NCI-H748 treated with DMSO at 0.1 percent for 48 hours (cell line): ENCODE measurements at places on chromosomes 13 and 19.

DNA sequence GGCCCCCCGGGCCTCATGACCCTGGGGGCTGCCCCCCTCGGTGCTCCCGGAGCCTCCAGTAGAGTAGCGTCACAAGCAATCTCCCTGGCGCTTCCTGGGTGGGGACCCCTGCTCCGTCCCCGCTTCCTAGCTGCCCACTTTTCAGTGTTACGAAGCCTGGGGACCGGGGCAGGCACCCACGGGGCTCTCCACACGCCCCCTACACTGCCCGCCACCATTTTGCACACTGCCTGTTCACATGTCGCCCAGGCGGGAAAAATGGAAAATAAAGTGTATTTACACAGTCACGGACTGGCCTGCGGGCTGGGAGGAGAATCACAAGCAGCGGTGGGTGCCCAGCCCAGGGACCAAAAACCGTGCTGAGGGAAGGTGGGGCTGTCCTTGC is 9.5 kb downstream of the PRR36 start:
- DNase-seq: no peak

GRCh38 chr13:49256841-49257240 is 9.1 kb downstream of the CDADC1 start:
- no peak for DNase-seq

GRCh38 chr13:98506322-98506721 is 70.6 kb downstream of the STK24 start:
- DNase-seq: no peak

DNA sequence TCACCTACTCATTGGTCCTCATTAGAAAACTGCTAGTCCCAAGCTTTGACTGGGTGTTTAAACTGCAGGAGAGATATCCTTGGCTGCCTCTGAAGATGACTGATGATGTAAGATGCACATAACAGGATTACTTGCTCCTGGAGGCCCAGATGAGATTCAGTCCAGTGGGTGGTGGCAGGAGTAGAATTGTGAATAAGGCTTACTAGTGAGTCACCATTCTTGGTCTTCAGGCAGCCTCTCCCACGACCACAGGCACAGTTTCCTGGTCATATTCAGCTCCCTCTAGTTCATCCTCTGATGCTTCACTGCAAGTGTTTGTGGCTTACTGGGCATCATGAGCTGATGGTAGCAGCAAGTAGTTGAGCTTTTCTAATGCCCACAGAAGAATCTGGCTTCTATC is 12.1 kb downstream of the SERTM1 start:
- DNase-seq: no peak

DNA sequence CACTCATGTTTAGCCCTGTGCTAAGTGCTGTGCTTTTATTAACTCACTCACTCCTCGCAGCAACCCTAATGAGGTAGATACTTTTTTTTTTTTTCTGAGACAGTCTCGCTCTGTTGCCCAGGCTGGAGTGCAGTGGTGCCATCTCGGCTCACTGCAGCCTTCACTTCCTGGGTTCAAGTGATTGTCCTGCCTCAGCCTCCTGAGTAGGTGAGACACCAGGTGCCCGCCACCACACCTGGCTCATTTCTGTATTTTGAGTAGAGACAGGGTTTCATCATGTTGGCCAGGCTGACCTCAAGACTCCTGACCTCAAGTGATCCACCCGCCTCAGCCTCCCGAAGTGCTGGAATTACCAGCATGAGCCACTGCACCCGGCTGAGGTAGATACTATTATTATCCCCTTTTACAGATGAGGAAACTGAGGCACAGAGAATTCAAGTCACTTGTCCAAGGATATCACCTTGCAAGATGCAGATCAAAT is 2.5 kb downstream of the ITPKC start:
- DNase-seq: no peak

- no peak for DNase-seq
Measured at GRCh38 chr19:4742723-4743646, 19.3 kb upstream of the DPP9 start.

- DNase-seq: no peak
Measured at GRCh38 chr19:6250024-6250615, 29.7 kb downstream of the MLLT1 start.

- DNase-seq: no peak
Measured at GRCh38 chr13:62294244-62294643, 878.6 kb upstream of the PCDH20 start.

DNA sequence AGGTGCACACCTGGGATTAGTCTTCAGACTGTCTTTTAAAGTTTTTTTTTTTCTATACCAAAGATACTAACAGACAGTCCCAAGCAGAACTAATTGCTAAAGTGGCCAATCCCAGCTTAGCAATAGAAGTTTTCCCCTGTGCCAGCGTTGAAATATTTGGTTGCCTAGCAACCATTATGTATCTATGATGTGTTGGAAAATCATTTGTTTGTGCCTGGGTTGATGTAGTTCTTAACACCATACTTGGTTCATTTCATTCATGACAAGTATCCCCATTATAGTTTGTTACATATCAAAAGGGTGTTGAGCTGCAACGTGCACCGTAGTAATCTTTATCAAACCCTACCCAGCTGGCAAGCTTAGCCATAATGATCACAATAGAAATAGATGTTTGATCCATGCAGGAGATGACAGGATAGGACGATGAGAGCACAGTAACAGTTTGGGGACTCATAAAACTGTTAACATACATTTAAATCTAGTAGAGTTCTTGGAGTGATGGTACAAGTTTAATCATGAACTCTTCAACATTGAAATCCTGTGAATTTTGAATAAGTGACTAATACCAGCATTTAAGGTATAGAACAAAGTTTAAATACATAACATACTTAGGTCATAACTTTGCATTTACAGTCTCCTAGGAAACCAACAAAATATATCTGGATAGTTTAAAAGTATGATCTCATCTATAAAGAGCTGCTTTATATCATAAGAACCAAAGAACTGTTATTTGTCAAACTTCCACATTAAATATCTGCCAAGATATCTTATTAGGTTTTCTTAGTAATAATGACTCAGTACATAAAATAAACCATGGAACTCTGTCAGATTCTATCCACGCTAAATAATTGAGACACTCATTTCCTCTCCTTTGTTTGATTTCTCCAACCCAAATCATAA is 73.4 kb downstream of the MBNL2 start:
- DNase-seq: no peak

- no peak for DNase-seq
Measured at GRCh38 chr13:114079601-114080536, 52.6 kb downstream of the RASA3 start.

DNA sequence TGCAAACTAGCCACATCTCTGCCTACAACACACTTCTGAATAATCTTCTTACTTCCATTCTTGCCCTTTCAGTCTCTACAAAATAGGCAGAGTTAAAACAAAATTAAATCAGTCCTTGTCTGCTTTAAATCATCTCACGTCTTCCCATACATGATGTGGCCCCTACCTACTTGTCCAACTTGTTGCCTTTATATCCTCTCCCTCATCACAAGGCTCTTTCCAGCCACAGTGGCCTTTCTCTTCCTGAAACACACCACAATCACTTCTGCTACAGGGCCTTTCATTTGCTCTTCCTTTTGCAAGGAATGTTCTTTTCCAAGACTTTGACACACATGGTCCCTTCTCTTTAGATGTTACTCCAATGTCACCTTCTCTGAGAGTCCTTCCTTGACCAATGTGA is 1.7 kb downstream of the RBM26 start:
- DNase-seq: no peak

DNA sequence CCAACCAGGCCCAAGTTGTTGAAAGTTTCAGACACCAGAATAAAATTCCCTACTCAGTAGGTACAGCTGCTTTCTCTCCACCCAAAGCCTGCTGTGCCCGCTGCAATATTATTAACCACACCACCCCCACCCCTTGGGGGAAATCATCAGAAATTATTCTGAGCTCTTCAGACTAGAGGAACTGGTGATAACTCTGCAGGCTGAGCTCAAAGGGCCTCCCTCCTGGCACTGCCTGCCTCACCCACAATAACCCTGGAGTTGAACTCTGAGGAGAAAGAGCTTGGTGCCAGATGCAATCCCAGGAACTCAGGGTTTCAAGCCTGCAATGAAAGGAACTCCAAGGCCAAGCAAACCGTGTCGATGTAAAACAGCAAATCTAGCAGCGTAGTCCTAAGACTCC is 381.7 kb upstream of the ZNF507 start:
- no peak for DNase-seq

DNA sequence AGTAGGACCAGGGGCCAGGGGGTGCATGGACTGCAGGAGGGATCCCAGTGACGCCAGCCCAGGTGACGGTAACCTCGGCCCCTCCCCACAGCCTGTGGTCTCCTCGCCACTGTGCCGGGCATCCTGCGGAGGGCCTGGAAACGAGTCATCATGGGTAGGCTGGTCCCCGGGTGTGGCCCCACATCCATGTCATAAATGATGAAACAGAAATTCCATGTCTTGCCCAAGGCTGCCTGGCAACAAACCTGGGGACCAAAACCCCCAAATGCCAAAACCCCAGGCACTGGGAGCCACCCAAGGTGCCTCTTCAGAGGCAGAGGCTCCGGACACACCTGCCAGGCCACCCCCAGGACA is 20.9 kb downstream of the MAP2K2 start:
- no peak for DNase-seq

DNA sequence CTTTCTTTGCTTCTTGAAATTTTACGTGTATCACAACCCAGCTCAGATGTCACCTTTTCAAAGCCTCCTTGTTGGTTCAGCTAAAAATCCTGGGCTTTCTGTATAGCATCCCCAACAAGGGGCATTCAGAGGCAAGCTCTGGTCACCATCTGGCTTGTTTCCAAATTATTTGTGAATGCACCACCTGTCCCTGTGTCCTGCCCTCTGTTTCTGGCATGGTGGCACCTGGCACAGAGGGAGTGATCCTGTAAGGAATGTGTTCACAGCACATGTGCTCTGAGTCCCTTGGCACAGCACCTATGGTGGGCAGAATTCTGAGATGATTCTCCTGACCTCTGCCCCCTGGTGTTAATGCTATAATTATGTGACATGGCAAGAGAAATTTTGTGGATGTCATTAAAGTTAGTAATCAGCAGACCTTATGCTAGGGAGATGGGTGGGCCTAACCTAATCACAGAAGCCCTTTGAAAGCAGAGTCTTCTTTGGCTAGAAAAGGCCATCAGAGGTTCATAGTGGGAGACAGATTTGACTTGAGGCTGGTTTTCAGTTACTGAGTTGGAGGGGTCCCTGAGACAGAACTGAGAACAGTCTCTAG is 76.3 kb downstream of the ZNF429 start:
- DNase-seq: no peak

DNA sequence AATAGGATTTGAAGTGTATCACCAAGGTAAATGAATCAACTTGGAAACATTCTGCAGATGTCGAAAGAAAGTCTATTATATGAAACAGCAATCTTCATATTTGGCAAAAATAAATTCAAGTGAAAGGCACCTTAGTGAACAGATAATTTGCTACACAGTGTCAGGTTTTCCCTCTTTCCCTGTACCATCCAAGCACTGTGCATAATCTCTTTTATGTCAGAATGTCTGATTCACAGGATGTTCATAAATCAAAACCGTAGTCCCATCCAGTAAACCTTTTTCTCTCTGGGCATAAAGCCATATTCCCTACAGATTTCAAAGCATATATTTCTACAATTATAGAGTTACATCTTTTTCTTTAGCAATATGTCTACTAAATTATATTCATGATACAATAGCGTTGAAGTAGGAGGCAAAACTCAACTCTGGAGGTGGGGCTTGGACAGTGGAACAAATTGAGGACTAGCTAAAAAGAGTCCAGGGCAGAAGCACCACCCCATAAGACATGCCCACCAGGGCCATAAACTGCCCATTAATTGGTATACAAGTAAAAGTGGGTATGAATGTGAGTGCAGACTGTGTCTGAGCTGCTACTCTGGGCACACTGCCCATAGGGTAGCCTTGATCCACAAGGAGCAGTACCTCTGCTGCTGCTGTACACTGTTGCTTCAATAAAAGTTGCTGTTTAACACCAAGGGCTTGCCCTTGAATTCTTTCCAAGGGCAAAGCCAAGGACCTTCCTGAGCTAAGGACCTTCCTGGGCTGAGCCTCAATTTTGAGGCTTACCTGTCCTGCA is 72.1 kb upstream of the MYCBP2 start:
- DNase-seq: no peak

DNA sequence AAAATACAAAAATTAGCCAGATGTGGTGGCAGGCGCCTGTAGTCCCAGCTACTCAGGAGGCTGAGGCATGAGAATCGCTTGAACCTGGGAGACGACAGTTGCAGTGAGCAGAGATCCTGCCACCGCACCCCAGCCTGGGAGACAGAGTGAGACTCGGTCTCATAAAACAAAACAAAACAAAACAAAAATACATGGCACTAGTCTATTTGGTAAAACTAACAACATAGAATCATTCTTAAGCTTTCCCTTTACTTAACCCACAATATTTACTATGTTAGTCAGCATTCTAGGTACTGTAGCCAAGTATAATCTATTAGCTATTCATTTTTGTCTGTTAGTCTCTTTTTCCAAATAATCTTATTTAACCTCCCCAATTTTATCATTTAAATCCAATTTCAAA is 1482.8 kb downstream of the SLITRK5 start:
- DNase-seq: no peak

- no peak for DNase-seq
Measured at GRCh38 chr19:10701955-10702525, 801 bp downstream of the QTRT1 start.

- DNase-seq: no peak
Measured at GRCh38 chr19:35787227-35787799, 11.9 kb downstream of the ARHGAP33 start.

- DNase-seq: no peak
Measured at GRCh38 chr19:51311351-51312257, at the start of gene IGLON5. TSS of gene IGLON5 (plus strand) at chr19:51311644. CDS start at chr19:51311848, 204 bp downstream.

DNA sequence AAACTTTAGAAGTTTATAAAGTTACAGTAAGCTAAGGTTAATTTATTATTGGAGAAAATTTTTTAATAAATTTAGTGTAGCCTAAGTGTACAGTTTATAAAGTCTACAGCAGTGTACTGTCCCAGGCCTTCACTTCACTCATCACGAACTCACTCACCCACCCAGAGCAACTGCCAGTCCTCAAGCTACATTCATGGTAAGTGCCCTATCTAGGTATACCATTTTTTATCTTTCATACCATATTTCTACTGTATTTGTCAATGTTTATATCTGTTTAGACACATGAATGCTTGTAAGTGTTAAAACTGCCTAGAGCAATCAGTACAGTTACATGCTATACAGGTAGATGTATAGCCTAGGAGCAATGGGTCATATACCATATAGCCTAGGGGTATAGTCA is 12.5 kb downstream of the INTS6 start:
- no peak for DNase-seq

DNA sequence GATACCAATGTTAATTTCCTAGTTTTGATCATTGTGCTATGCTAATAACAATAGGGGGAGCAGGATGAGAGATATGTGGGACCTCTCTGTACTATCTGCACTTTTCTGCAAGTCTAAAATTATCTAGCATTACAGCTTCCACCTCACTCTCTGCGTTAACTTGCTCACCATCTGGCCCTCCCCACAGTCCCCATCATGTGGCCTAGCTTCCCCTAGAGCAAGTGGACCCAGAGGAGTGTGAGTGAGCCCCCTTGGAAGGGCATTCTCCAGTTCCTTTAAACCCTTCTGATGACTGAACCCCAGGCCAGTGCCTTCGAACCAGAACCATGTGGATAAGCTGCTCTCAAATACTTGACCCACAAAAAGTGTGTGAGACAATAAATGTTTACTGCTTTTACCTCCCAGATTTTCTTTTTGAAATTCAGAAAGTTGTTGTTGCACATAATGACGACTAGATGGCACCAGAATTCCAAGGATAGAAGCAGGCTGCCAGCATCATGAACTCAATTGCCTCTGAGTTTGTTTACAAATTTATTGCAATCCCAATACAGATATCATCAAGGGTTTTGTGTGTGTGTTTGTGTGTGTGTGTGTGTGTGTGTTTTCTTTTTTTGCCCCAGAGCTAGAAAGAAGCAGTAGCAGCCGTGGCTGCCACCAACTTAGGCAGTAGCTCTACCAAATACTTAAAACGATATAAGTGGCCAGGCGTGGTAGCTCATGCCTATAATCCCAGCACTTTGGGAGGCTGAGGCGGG is 49.0 kb upstream of the ZNF780A start:
- DNase-seq: peak; percentile 33
